ENCODE measurements at places on chromosomes 12 and 14.

- peak; percentile 84 for DNase-seq
Observed at GRCh38 chr14:60222820-60223219, 26.2 kb upstream of the PPM1A start.

- DNase-seq: no peak
Observed at GRCh38 chr12:92199819-92200576, 54.4 kb upstream of the BTG1 start.

GRCh38 chr12:50201987-50202521 lies 34.9 kb upstream of the CERS5 start:
- DNase-seq: no peak

GRCh38 chr12:67705394-67706370 lies 57.1 kb downstream of the DYRK2 start:
- no peak for DNase-seq

All from nucleus accumbens (tissue), 56 donors.